Naive B cell (primary cell): ENCODE measurements at places on chromosomes 12 and 14.

GRCh38 chr14:58646479-58646878 is 8.7 kb downstream of the DACT1 start:
- H3K36me3 ChIP-seq: no peaks in the 10 kb centered on the region
- no peak overlapping the region for H3K4me3 ChIP-seq
- no peaks in the 10 kb centered on the region for H3K4me1 ChIP-seq
- DNase-seq: no peak
- no peaks in the 10 kb centered on the region for H3K27me3 ChIP-seq

GRCh38 chr12:39660101-39660500 is 40.5 kb upstream of the ABCD2 start:
- H3K36me3 ChIP-seq: no peaks in the 10 kb centered on the region
- no peaks in the 10 kb centered on the region for H3K4me1 ChIP-seq
- H3K27ac ChIP-seq: no peak overlapping the region
- no peak overlapping the region for H3K4me3 ChIP-seq
- H3K27me3 ChIP-seq: no peaks in the 10 kb centered on the region

DNA sequence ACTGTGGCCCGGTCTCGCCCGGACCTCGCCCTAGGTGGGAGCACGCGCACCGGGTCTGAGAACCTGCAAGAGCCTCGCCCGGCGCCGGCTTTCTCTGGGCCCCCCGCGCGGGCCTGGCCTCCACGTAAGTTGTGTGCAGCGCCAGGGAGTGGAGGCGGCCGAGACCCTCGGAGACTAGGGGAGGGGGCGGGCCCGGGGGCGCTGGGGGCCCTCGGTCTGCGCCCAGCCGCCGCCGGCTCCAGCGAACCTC is 183 bp upstream of the PRMT8 start:
- DNase-seq: no peak
- H3K4me1 ChIP-seq: peaks cover 6% of the 10 kb centered on the region
- H3K36me3 ChIP-seq: no peaks in the 10 kb centered on the region
- H3K27ac ChIP-seq: no peak overlapping the region

- no peaks in the 10 kb centered on the region for H3K36me3 ChIP-seq
- no peaks in the 10 kb centered on the region for H3K4me1 ChIP-seq
- peaks cover 4% of the 10 kb centered on the region for H3K27me3 ChIP-seq
- no peak overlapping the region for H3K27ac ChIP-seq
Measured at GRCh38 chr14:33834466-33835260, 116.2 kb downstream of the EGLN3 start.

DNA sequence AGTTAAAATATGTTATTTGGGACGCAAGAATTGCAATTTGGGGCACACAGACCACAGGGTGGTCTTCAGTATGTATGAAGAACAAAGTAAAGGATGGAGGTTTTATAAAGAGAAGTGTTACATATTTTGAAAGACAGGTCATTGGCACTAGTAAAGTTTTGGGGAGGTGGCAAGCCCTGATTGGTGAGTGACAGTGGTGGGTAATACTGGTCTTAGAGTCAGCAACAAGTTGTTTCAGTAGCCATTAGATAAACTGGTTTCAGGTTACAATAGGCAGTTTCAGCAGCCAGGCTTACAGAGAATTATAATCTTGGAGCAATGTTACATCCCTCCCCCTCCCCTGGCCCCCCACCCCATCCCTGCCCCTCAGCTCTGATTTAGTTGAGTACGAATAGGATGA is 17.5 kb downstream of the MARK3 start:
- no peak for DNase-seq
- H3K4me3 ChIP-seq: no peak overlapping the region
- peaks cover 40% of the 10 kb centered on the region for H3K4me1 ChIP-seq
- H3K27ac ChIP-seq: no peak overlapping the region

DNA sequence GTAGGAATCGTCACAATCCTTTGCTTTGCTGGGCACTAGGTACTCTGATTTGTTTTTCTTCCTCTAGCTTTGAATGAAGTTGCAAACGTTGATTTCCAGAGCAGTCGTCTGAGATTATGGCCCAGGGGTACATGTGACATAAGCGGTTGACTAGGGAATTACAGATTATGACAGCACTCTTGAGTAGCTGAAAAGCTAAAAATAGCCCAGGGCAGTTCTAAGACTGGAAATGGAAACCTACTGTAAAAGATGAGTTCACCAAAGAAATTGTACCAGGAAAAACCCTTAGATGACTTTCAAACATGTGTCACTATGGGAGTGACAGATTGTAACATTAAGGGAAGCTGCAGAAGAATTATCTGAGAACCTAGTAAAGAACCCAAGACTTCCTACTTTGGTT is 108.5 kb downstream of the ANO6 start:
- no peaks in the 10 kb centered on the region for H3K4me1 ChIP-seq
- H3K27me3 ChIP-seq: no peaks in the 10 kb centered on the region
- DNase-seq: no peak
- H3K36me3 ChIP-seq: no peaks in the 10 kb centered on the region

GRCh38 chr12:97568336-97569180 is 106.0 kb downstream of the RMST start:
- no peaks in the 10 kb centered on the region for H3K36me3 ChIP-seq
- no peak overlapping the region for H3K4me3 ChIP-seq
- H3K27ac ChIP-seq: no peak overlapping the region
- no peak for DNase-seq
- H3K4me1 ChIP-seq: no peaks in the 10 kb centered on the region

DNA sequence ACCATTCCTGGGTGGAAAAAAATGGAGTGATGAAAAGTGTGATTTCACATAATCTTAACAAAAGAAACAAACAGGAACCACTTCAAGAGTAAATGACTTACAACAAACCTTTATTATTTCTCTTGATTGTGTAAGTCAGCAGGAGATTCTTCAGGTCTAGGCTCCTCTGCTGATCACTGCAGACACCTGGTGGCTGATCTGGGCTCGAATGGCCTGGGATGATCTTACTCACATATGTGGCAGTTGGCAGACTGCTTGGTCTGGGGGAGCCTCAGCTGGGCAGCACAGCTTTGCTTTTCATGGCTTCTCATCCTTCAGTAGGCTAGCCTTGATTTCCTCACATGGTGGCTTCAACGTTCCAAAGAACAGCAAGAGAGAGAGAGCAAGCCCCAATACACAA is 215.4 kb upstream of the PRICKLE1 start:
- no peaks in the 10 kb centered on the region for H3K36me3 ChIP-seq
- H3K4me1 ChIP-seq: no peaks in the 10 kb centered on the region
- no peaks in the 10 kb centered on the region for H3K27me3 ChIP-seq
- H3K27ac ChIP-seq: no peak overlapping the region

DNA sequence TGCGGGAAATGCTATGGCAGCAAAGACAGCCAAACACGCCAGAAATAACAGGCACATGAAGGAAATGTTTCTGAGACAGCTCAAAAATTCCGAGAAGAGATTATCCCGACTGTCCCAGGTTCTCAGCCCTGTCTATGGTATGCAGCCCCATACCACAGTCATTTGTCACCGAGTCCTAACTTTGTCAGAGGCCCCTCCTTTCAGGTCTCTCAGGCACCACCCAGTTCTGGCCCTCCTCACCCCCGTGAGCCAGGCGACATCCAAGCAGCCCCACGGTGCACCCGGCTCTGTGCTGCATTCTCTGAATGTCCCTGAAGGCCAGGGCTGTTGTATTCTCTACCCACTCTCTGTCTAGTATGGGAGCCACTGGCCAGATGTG is 24.0 kb downstream of the SSH1 start:
- no peak for DNase-seq
- H3K36me3 ChIP-seq: peaks cover 26% of the 10 kb centered on the region
- H3K4me3 ChIP-seq: no peak overlapping the region
- peak overlapping the region; percentile 41 for H3K27ac ChIP-seq
- H3K27me3 ChIP-seq: no peaks in the 10 kb centered on the region

GRCh38 chr14:104702106-104702505 is 12.7 kb downstream of the INF2 start:
- no peaks in the 10 kb centered on the region for H3K27me3 ChIP-seq
- H3K4me3 ChIP-seq: no peak overlapping the region
- no peak for DNase-seq
- peak overlapping the region; percentile 73 for H3K27ac ChIP-seq

- no peak overlapping the region for H3K4me3 ChIP-seq
- DNase-seq: no peak
- no peaks in the 10 kb centered on the region for H3K36me3 ChIP-seq
- peaks cover 10% of the 10 kb centered on the region for H3K4me1 ChIP-seq
- no peaks in the 10 kb centered on the region for H3K27me3 ChIP-seq
Measured at GRCh38 chr14:67942080-67942710, 122.6 kb downstream of the RAD51B start.

GRCh38 chr14:74571441-74571841 is 40.6 kb downstream of the LTBP2 start:
- H3K27ac ChIP-seq: no peak overlapping the region
- no peaks in the 10 kb centered on the region for H3K36me3 ChIP-seq
- H3K4me1 ChIP-seq: peaks cover 11% of the 10 kb centered on the region
- DNase-seq: no peak
- H3K4me3 ChIP-seq: no peak overlapping the region

- H3K27ac ChIP-seq: peak overlapping the region; percentile 66
- H3K4me1 ChIP-seq: peaks cover 18% of the 10 kb centered on the region
- H3K4me3 ChIP-seq: no peak overlapping the region
- peak; percentile 9 for DNase-seq
Measured at GRCh38 chr12:48038085-48038484, 33.8 kb upstream of the COL2A1 start.

- DNase-seq: no peak
- H3K36me3 ChIP-seq: no peaks in the 10 kb centered on the region
- no peak overlapping the region for H3K27ac ChIP-seq
Measured at GRCh38 chr14:97380539-97380941, 583.4 kb downstream of the VRK1 start.

DNA sequence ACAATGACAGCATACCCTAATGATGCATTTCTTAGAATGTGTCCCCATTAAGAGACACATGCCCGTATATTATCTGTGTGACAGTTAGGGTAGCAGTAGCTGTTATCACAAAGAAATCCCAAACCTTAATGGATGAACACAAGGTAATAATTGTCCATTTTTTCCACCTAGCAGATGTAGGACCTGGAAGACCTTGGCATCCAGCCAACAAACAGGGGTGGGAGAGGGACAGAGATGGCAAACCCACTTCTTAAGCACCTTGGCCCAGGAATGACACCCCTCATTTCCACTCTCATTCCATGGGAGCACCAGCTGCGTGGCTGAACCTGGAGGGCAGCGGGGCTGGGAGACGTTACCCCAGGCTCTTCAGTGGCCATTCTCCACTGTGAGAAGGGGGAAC is 679.0 kb downstream of the AACS start:
- no peaks in the 10 kb centered on the region for H3K27me3 ChIP-seq
- DNase-seq: no peak
- no peaks in the 10 kb centered on the region for H3K4me1 ChIP-seq
- no peak overlapping the region for H3K27ac ChIP-seq

DNA sequence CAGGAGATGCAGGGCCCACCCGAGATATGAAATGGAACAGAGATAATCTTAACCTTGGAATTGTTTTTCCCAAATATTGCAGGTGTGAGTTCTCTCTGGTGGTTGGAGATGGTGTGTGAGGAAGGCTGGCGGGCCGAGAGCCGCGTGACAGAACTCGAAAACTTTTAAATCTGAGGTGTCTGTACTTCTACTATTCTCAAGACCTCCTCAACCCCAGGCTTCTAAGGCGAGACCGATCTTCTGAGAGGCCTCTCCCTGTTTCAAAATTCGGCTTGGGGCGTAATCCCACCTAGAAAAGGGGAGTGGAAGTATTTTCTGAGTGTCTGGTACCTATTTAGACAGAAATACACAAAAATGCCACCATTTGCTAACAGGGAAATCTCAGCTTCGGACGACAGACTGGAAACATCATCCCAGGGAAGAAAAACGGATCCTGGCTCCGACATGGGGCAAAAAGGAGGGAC is 611 bp downstream of the SARNP start:
- H3K27me3 ChIP-seq: no peaks in the 10 kb centered on the region
- no peak overlapping the region for H3K4me3 ChIP-seq
- H3K27ac ChIP-seq: no peak overlapping the region
- peaks cover 23% of the 10 kb centered on the region for H3K4me1 ChIP-seq
- peaks cover 2% of the 10 kb centered on the region for H3K36me3 ChIP-seq
- DNase-seq: no peak

DNA sequence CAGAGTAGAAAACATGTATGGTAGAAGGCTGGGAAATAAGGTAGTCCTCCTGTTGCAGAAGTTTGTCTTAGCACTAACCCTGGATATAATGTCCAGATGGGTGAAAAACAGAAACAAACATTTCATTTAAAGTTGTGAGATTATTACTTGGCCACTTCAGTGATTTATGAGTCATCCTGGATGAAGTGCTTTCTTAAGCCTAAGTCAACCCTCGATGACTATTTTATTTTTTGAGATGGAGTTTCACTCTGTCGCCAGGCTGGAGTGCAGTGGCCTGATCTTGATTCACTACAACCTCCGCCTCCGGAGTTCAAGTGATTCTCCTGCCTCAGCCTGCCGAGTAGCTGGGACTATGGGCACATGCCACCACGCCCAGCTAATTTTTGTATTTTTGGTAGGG is 10.2 kb downstream of the DLST start:
- H3K27ac ChIP-seq: peak overlapping the region; percentile 49
- no peak for DNase-seq
- H3K36me3 ChIP-seq: peaks cover 23% of the 10 kb centered on the region
- H3K4me3 ChIP-seq: no peak overlapping the region
- peaks cover 36% of the 10 kb centered on the region for H3K4me1 ChIP-seq
- no peaks in the 10 kb centered on the region for H3K27me3 ChIP-seq

DNA sequence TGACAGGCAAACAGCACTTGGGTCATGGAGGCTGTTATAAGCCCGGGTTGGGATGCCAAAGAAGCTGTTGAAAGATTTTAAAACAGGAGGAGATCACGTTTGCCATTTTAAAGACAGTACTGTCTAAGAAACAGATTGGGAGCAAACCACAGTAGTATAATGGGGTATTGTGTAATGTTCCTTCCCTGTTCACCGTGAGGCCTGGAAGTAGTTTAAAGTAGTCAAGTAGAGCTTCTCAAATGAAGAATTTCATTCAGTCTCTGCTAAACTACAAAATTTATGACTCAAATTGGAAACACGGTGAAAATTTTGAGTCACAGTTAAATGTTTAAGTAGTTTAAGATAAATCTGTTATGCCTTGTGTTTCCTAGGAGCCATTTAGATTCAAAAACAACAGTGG is 35.8 kb downstream of the ATP2A2 start:
- no peaks in the 10 kb centered on the region for H3K36me3 ChIP-seq
- H3K27ac ChIP-seq: peak overlapping the region; percentile 79
- H3K27me3 ChIP-seq: no peaks in the 10 kb centered on the region
- DNase-seq: no peak

- H3K36me3 ChIP-seq: no peaks in the 10 kb centered on the region
- H3K4me1 ChIP-seq: no peaks in the 10 kb centered on the region
- H3K27me3 ChIP-seq: peaks cover 15% of the 10 kb centered on the region
- peak overlapping the region; percentile 55 for H3K27ac ChIP-seq
Measured at GRCh38 chr14:95045836-95046430, 111.4 kb downstream of the DICER1 start.

DNA sequence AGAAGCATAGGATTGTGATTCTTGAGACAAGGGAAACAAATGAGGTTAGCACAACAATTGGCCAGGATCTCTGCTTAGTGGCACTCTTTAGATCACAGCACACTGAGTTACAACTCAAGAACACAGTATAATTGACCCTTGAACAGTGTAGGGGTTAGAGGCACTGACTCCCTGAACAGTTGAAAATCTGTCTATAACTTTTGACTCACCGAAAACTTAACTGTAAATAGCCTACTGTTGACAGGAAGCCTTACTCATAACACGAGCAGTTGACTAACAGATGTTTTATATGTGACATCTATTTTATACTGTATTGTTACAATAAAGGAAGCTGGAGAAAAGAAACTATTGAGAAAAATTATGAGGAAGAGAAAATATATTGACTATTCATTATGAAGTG is 296.1 kb downstream of the RERGL start:
- H3K4me1 ChIP-seq: no peaks in the 10 kb centered on the region
- no peak overlapping the region for H3K4me3 ChIP-seq
- no peaks in the 10 kb centered on the region for H3K36me3 ChIP-seq
- H3K27ac ChIP-seq: no peak overlapping the region
- DNase-seq: no peak
- H3K27me3 ChIP-seq: no peaks in the 10 kb centered on the region
